ENCODE measurements at places on chromosomes 3 and 15.
A peak's percentile ranks its signal among the peaks of the same experiment; 100 is the strongest.

- DNase-seq = no peak
These were observed 806 bp downstream of the KLHL25 start for GRCh38 chr15:85793641-85794597.

DNA sequence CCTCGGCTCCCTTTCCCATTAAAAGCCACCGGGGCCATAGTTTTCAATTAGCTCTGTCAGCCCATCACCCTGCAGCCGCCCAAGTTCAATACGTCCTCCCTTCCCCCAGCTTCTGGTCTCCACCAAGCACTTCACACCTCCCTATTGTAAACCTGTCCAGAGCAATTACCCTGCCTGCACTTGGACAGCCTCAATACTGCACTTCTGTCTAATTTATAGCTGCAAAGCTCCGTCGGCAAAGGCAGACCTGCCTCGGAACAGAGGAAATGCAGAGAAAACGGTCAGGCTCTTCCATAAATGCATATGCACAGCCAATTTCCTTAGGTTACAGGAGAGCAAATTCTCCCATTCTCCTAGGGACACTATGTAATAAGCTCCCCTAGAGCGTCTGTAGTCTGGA lies 21.9 kb downstream of the LRIG1 start:
- no peak for DNase-seq

DNA sequence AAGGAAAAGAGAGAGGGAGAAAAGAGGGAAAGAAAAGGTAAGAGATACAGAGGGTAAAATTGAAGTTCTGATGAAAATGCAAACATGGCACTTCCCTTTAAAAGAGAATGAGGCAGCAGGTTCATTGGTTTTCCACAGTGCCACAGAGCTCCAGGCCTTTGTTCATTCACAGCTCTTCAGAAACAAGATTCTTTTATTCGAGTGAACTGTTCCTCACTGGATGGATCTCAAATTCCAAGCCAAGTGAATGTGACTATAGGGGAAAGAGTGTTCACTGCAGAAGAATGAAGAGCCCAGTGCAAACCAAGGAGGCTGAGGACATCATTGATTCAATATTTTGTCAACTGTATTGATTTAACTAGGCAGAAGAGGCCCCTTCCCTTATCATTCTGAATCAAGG lies 280.3 kb upstream of the PROK2 start:
- no peak for DNase-seq

GRCh38 chr15:95162967-95163531 lies 931.7 kb downstream of the MCTP2 start:
- DNase-seq = no peak

DNA sequence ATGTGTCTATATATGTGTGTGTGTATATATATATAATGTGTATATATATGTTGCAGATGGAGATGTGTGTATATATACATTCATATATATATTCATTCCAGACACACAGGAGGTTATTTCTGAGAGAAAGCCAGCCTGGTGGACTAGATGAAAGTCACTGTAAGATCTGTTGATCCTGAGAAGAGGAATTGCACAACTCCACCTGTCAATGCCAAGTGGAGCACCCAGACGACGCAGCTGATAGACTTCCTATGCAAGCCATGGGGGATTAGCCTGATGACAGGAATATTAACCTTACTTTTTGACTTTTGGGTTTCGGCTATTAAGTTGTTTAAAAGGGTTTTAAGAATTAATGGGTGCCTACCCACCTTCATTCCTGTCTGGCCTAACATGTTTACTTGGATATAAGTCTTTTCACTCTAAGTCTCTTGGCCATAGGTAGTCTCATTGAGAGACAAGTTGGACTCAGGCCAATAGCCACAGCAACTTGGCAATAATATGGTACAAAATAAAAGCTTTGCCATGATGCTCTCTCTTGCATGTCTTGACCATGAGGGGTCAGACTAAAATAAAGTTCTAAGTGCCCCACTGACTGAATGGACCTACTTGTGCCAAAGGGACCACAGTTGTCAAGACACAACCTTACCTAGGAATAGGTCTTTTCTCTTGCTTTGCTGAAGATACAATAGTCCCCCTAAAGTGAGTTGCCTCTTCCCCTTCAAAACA lies 35.9 kb upstream of the GOLGA6L2 start:
- no peak for DNase-seq

DNA sequence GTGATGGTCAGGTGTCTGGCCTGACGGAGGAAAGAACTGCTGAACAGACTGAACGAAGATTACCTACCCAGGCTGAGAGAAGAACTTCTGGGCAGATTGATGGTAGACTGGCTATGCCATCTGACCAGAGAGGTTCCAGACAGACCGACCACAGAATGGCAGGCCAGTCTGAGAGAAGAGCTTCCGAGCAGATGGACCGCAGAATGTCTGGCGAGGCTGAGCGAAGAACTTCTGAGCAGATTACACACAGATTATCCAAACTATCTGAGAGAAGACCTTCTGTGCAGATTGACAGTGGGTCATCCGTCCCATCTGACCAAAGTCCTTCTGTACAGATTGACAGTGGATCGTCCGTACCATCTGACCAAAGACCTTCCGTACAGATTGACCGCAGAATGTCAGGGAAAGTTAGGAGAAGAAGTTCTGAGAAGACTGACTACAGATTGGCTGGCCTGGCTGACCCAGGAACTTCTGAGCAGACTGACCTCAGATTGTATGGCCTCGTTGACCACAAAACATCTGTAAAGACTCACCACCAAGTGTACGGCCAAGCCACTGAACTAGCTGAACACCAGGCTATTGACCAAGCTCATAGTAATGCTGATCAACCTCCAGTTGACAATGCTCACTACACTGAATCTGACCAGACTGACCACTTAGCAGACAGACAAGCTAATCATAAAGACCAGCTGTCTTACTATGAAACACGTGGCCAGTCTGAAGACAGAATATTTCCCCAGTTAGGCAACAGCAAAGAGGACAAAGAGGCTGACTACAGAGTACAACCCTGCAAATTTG lies 812 bp downstream of the TEX55 start:
- DNase-seq = no peak

DNA sequence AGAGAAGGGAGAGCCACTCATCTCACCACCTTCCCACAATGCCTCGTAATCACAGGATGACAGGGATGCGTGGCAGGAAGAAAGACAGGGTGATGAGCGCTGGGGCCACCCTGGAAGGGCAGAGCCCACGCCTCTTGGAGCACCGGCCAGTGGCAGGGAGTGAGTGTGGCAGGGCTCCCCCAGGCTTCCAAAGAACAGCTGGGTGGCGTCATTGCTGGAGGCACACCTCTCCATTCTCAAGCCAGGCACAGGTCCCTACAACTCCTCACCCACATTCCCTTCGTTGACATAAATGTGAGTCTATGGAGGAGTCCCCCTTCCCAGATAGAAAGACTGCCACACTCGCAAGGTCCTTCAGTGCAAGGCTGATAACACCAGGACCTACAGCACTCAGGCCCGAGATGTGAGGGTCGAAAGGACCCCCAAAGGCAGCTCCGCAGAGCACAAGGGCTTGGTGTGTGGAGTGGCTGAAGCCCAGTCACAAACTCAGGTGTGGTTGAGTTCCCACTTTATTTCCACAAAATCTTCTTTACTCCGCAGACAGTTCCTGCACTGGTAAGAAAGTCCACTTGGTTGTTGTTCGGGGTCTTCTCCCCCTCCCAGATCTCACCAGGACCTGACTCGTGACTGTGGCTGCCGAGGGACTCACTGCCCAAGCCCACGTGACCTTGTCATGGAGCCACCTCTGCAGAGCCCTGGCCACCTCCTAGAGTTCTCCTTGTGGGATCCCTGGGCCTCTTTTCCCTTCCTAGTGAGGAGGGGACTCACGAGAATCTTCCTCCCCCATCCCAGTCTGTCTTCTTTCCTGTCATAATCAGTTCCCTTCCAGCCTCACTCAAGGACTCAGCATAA lies 22.4 kb upstream of the CORO2B start:
- DNase-seq = peak; percentile 65

GRCh38 chr3:74119221-74119620 lies 494.5 kb upstream of the PDZRN3 start:
- no peak for DNase-seq

DNA sequence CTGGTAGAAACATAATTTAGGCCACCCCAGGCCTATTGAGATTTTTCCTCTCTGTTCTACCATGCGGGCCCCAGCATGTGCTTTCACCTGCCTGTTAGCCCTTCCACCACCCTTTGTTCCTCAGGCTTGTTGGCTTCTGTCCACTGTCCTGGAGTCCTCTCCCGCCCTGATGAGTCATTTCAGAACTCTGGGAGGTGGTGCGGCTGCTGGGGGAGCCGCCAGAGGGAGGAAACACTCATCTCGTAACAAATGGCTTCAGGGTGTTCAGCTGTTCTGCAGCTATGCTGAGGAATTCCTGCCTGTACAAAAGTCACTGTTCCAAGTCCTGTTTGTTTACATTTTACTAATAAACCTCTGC lies 36.3 kb downstream of the LRTM1 start:
- DNase-seq = no peak

DNA sequence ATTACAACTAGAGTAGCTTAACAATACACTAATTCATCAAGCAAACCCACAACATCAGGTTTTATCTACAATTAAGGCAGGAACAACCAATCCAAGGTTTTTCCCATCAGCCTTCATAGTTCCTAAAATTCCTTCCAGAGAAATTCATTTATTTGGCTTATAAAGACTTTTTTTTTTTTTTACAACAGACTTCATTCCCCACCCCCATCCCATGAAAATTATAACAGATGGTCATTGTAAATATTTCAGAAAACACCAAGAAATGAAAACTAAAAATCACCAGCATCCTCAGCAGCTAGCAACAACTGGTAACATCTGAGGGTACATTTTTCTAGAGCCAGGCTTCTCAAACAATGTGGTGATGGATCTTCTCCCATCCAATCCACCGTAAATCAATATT lies 11.0 kb downstream of the SH3BP5 start:
- no peak for DNase-seq

DNA sequence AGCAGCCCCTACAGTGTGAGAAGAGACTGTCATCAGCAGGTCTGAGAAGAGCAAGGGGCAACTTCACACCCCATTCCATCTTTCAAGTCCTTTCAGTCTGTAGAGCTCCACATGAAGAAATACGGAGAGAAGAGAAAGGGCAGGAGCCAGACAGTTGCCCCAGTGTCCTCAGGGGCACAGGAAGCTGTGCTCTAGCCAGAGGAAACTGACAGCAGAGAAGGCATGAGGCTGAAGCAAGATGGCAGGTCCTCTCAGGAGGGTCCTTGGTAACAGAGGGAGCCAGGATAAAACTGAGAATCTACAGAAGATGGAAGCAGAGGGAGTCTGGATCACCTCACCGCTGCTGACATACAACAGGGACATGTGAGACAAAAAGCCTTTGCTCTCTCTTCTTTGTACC lies 47.3 kb downstream of the PLCH1 start:
- no peak for DNase-seq

GRCh38 chr3:53821631-53822121 lies 24.5 kb downstream of the CHDH start:
- DNase-seq = no peak
